Activated CD4-positive, alpha-beta T cell treated with anti-CD3 and anti-CD28 coated beads for 4 hours (primary cell): ENCODE measurements at places on chromosomes 5 and 9.

DNA sequence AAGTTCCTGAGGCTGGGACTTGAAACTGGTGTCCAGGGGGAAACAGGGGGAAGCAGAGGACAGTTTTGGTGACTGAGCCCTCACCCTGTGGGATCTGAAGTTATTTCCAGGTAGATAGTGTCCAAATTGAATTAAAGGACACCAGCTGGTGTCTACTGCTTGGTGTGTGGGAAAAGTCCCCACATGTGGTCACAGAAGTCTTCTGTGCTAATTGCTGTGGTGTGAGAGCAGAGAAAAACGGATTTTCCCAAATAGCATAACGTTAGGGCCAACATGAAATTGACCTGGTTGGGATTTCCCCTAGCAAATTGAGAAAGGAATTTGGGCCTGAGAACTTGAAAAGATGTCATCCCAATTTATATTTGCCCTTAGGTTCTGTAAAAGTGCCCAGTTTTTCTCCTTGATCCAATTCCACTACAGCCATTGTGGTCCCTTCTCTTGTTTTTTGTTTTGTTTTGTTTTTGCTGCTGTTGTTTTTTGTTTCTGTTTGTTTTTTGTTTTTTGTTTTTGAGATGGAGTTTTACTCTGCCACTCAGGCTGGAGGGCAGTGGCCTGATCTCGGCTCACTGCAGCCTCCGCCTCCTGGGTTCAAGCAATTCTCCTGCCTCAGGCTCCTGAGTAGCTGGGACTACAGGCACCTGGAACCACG is 5.6 kb upstream of the STARD4 start:
- no peak for DNase-seq

- DNase-seq, result no peak
These were observed 2.7 kb downstream of the HSPB3 start for GRCh38 chr5:54458221-54458620.

DNA sequence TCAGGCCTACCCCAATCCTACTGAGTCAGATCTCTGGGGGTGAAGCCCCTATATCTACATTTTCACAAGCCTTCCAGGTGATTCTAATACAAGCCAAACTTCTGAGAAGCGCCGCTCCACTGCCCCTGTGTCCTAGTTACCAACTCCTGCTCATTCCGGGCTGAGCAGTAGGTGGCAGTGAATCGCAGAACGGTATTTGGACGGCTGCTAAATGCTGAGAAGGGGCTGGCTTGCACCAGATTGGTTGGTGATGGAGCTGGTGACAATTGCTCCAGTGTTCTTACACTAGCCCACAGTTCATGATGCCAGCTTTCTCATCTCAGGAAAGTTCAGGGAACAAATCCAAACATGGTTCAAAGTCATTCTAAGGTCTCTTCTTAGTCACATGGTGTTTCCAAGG is 31.1 kb upstream of the FGF1 start:
- no peak for DNase-seq

DNA sequence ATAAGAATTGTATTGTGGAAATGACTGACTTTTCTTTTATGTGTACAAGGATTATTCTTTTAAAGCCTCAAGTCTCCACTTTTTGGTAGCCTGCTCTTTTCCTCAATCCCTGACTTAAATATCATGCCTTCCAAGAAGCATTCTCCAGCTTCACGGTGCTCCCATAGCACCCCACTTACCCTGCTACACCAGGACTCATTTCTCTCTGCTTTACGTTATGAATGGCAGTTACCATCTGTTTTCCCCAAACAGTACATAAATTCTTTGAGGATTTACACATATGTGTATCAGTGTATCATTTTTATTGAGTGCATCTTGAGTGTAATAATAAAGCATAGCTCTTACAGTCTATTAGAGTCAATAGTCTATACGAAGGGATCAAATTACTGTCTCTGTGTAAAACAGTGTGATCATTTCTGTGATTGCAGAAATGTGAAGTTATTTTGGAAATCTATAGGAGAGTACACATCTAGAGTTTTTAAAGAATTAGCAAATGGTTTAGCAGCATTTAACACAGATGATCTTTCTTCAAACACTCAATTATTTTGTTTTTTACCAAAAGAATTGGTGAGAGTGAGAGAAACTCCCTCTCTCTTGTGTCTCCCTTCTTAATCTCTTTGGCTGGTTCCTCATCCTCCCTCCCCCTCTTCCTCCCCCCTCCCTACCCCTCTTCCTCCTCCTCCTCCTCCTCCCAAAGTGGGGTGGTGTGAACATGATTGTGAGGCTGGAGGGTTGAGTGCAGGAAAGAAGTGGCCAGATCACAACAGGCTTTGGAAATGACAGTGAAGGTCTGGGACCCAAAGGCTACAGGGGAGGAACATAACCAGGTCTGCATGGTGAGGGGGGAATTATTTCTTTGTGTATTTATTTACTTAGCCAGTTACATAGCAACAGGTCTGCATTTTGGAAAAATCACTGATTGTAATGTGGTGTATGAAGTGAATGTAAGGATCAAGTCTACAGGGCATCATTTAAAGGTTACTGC is 27.6 kb upstream of the ECM2 start:
- DNase-seq, result no peak

DNA sequence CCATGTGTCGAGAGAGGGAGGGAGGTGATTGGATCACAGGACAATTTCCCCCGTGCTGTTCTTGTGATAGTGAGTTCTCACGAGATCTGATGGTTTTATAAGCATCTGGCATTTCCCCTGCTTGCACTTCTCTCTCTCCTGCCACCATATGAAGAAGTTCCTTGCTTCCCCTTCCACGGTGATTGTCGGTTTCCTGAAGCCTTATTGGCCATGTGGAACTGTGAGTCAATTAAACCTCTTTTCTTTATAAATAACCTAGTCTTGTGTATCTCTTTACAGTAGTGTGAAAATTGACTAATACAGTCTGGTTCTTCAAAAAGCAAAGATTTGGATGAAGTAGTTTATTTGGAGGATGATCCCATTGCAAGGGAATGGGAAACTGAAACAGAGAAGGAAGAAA is 11.3 kb upstream of the MIER3 start:
- no peak for DNase-seq

GRCh38 chr5:136655468-136655867 is 290.1 kb upstream of the TRPC7 start:
- DNase-seq, result no peak
